ENCODE measurements at places on chromosomes 13 and 19.

- no peak for DNase-seq
These were observed 546 bp downstream of the TBC1D4 start for GRCh38 chr13:75481176-75482069.

GRCh38 chr19:36685835-36686234 lies 1.6 kb upstream of the ZNF567 start:
- DNase-seq: no peak

- no peak for DNase-seq
These were observed 12.1 kb downstream of the PPP6R1 start for GRCh38 chr19:55246462-55247451.

DNA sequence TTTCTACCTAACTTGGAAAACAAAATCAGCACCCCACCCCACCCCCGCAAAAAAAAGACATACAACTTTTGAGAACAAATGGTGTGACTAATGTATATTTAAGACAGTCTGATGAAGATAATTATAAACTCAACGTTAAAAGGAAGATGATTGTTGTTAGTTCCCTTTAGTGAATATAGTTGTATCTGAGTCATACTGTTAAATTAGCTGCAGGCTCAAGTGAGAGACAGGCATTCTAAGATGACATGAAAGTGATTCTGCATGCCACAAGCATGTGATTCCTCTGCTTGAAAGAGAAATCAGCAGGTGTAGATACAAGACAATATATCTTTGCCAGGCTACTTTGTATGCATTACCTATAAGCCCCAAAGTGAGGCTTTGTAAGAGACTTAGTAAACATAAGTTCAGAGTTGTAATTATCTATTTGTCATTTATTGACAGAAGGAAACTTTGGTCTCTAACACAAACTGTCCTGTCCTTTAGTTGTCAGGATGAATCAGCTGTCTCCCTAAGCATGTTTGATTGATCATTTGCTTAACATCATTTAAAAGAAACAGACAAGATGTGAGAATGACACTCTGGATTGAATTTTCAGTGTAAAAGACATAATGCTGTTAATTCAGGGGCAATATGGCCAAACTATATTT lies 319.4 kb upstream of the HTR2A start:
- DNase-seq: no peak

- DNase-seq: no peak
These were observed 127.2 kb downstream of the RAP2A start for GRCh38 chr13:97561182-97561581.

DNA sequence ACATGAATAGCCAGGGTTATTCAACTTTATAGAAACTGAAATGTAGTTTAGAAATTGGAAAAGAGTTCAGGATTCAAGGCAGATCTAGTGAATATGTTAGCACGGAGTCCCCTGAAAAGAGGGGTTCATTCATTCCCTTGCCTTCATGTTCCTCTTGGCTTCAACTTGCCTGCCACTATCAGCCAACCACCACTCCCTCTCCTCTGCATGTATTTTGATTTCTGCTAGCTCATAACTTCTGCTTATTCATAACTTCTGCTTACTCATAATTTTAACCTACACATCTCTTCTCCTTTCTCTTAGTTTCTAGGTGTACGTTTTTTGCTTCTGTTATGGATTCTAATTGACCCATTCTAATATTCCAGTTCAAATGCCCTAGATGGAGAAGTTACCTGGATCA lies 5.5 kb upstream of the SERTM1 start:
- DNase-seq: no peak

DNA sequence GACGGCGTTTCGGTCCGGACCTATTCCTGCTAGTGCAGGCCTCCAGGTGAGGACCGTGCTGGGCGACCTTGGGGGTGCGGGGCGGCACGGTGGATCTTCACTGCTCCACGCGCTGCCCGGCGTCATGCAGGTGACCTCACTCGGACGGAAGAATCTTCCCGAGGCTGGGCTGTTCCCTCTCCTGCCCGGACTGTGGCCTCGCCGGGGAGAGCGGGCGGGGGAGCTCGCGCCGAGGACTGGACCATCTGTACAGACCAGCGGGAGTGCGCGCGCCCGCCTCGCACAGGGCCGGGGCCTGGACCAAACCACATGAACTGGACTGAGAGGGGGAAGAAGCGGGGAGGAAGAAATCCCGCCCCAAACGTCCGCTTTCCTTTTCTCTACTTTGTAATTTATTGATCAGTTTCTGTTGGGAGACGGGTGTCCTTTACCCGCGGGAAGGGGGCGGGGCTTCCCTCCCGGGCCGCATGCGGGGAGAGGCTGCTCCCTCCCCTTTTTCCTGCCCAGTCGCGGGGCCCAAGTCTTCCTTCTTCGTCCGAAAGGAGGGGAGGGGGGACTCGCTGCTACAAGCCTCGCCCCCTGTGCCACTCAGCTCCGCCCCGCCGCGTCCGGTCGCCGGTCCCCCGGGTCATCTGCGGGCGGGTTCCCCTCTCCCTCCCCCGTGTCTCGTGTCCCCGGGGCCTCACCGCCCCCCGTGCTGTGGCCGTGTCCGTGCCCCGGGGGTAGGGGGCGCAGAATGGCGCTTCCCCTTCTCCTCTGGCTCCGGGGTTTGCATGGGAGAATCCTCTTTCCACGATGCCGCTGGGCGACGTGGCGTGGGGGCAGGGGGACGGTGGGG lies 4.9 kb downstream of the HRC start:
- DNase-seq: no peak

DNA sequence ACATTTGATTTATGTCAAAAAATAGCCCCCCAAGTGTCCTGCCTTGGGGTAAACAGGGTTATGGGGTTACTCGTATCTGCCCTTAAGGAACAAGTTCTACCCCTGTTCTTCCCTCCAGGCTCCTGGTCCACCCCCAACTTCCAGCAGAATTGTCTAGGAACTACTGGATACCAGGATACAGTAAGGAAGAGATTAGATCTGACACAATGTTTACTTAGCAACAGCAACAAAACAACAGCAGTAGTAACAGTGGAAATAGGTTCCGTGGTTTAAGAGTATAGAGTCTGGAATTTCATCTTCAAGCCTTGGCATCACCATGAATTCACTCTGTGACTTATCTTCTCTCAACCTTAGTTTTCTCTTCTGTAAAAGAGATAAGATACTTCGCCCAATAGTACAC lies 1.7 kb upstream of the FAM98C start:
- no peak for DNase-seq

GRCh38 chr13:23086968-23087623 lies 93.7 kb upstream of the SGCG start:
- DNase-seq: no peak

- no peak for DNase-seq
These were observed 57.8 kb downstream of the WTIP start for GRCh38 chr19:34539396-34539795.

GRCh38 chr19:33463199-33463598 lies 58.4 kb downstream of the PEPD start:
- DNase-seq: no peak

DNA sequence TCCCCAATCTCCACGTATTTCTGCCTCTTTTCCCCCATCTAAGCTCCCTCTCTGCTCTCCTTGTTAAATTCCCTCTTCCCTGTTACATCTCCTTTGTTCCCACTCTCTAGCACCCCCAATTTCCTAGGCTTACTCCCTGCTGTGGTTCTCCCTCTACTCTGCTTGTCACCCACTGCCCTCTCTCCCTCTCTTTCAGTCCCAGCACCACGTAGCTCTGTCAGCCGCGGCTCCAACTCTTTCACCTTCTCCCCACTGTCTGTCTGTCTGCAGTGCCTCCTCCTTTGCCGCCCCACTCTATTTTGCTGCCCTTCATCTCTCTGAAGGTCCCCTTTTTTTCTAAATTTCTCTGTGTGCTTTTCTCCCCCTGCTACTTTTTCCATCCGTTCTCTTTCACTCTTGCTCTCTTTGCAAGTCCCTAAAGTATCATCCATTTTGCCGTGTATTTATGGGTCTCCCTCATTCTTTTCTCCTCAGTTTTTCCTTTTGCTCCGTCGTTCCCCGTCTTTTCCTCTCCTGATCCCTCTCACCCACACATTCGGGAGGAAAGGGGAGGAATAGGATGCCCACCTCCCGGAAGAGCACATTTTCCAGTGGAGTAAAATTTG lies 937 bp downstream of the ZNF841 start:
- no peak for DNase-seq

DNA sequence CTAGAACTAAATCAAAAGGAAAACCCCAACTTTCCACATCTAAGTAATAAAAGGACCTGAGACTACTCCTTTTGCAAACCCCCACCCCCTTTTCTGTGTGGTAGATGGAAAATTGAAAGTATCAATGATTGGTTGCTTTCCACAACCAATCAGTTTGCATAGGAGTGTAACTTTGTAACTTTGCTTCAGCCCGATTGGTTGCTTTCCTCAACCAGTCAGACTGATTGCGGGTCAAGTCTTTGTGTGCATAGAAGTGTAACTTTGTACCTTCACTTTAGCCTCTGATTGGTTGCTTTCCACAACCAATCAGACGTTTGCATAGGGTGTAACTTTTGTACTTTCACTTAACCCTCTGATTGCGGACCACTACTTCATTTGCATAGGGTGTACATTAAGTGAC lies 8.0 kb upstream of the B3GLCT start:
- no peak for DNase-seq
